Cortex of kidney (tissue), 1 donor: ENCODE measurements at places on chromosomes 4 and X.

DNA sequence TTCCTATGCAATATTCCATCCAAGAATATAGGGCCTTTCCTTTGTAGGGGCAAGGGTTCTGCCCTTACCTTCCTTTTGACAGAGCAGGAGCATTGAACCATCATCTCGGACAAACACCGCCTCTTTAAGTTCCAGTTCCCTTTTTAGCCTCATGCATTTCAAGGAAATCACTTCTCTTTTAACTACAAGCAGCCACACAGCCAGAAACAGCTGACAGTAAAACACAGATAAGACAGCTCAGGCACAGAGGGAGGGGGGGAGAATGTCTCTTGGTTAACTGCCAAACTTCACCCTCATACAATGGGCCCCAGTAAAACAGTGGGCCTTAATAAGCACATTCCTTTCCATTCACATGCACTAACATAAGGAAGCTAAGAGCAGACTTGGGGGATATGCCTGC lies 648.3 kb downstream of the GABRG1 start:
- no peak for DNase-seq

- DNase-seq = no peak
Measured at GRCh38 chr4:98966926-98967325, 28.6 kb upstream of the METAP1 start.

GRCh38 chrX:38126179-38126578 lies 94.5 kb downstream of the SRPX start:
- no peak for DNase-seq

DNA sequence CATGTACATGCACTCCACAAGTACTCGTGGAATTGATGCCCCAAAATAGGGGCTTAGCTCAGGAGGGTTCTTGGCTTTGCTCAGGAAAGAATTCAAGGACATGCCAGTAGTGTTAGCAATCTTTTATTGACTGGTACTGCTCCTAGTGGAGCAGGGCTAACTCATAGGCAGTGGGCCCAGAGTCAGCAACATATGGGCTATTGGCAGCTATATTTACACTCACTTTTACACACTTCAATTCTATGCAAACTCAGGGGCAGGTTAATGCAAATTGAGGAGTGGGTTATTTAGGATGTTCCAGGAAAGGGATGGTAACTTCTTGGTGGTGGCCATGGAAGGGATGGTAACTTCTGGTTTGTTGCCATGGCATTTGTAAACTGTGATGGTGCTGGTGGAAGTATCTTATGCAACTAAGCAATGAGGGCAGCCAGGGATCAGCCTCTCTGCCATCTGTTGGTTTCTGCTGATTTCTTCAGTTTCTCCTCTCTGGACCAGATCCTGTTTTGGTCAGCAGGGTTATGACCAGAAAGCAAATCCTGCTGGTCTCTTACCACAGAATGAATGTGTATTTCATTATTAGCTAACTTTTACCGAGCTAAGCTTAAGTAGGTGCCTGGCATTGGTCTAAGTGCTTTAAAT lies 69.2 kb upstream of the FAT1 start:
- no peak for DNase-seq

GRCh38 chrX:145751943-145752342 lies 65.7 kb upstream of the SLITRK2 start:
- DNase-seq = no peak

DNA sequence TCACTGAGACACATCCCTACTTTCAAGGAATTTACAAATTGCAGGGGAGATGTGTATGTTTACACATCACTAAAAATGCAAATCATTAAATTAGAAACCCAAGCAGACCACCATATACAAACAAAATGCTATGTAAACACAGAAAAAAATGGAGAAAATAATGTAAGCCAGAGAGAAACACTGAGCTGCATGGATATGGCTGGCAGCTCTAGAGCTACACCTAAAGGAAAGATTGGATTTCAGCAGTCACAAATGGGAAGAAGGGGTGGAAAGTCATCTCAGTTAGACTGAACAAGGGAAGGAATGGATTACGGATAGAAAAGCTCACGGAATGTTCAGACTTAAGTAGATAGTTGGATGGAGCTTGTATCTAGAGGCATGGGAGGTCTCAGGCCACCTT lies 186.3 kb downstream of the MOSPD2 start:
- DNase-seq = no peak

DNA sequence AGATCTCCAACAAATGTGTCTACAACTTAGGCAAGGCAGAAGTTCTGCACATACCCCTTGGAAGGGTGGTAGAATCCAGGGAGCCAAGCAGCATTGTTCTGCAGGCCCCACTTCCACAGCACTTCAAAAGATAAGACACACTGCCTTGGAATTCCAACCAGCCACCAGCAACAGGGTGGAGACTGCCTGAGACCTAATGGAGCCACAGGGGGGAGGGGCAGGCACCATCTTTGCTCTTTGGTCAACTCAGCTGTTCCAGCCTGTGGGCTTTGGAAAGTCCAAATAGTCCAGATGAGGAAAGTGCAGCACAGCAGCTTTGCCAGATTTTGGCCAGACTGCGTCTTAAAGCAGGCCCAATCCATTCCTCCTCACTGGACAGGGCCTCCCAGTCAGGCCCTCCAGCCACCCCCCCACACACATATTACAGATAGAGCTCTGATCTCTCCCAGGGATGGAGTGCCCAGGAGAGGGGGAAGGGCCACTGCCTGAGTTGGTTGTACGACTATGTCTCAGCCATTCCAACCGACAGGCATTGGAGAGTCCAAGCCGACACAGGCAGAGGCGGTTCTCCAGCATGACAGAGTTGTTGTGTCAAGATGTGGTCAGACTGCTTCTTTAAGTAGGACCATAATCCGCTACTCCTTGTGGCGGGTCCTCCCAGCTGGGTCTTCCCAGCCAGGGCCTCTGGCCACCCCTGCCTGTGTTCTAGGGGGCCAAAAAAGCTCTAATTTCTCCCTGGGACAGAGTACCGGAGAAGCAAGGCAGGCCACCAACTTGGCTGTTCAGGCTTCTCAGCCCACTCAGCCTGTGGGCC lies 42.5 kb upstream of the ANTXR2 start:
- DNase-seq = no peak

GRCh38 chr4:138957302-138957701 lies 58.3 kb upstream of the NOCT start:
- no peak for DNase-seq

- no peak for DNase-seq
Measured at GRCh38 chr4:81622028-81622427, 150.3 kb upstream of the RASGEF1B start.

GRCh38 chrX:72475952-72476668 lies 96.5 kb downstream of the HDAC8 start:
- no peak for DNase-seq

DNA sequence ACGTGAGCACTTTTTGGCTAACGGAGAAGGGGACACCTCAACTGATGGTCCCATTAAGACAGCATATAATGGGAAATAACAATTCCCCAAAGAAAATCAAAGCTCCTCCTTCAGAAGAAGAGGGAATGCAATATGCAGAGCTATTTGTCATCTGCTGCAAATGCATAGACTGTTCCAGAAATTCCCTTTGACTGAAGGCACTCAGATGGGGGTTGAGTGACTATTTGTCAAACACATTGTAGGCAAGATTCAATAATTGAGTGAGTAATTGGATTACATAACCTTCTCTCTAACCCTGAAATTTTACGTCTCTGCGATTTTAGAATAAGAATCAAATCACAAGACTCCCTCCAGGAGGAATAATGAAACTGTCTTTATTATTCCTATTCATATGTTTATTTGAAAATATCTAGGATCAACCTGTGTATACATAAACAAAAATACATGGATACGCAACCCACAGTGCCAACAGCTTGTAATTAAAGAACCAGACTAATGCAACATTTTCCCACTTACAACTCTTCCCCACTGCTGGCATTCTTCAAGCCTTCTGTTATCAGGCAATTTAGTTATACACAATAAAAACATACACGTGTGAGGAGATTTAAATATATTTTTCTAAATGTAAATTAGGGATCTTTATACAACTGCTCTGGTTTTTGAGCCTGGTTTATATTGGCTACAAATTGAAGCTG lies 256.6 kb downstream of the GBA3 start:
- no peak for DNase-seq

DNA sequence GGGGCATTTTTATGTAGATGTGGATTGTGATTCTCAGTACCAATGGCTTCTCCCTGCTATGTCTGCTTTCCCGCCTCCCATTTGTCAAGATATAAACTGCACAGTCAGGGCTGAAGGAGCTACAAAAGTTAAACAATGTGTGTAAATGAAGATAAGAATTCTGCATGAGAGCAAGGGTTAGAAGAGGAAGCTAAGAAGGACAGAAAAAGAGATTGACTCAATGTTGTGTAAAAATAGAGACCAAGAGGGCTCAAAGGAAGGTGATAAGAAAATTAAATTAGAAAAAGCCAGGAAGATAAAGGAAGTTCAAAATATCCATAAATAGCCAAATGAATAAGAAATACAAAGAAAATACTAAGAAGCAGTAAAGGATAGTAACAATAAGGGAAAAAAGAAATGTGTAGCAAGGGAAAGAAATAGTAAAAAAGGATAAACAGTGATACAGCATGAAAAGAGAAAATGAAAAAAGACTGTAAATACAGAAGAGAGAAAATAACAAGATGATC lies 82.5 kb downstream of the AMELX start:
- DNase-seq = no peak

- DNase-seq = no peak
Measured at GRCh38 chrX:10660171-10660570, 39.8 kb upstream of the MID1 start.

DNA sequence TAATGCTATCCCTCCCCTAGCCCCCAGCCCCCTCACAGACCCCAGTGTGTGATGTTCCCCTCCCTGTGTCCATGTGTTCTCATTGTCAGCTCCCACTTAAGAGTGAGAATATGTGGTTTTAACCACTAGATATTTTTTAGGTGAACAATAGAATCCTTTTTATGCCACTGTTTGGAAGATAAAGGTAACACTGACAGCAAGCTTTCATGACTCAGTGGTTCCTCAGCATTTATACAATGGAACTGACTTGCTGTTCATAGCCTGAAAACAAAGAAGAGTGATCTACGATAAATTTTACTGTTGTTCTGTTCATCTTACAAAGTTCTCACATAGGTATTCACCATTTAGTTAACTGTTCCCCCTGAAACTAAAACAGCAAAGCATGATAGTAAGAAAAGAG lies 147.8 kb downstream of the ARHGAP10 start:
- DNase-seq = no peak
